ENCODE measurements at places on chromosomes 7 and 10.

DNA sequence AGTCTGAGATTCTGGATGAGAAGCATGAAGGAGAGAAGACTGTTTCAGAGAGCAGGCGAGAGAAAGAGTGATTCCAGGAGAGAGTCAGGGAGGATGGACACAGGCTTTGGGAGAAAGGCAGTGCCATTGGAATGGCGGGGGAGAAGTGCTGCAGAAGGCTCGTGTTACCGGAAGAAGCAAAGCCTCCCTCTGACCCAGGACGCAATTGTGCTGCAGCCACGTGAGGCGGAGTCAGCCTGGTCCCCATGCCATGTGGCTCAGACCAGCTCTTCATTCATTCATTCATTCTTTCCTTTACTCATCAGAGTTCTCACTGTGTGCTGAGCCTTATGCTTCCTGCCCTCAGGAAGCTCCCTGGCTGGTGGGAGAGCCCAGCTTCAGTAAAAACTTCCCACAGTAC lies 49.2 kb upstream of the COL13A1 start:
- DNase-seq, result no peak

DNA sequence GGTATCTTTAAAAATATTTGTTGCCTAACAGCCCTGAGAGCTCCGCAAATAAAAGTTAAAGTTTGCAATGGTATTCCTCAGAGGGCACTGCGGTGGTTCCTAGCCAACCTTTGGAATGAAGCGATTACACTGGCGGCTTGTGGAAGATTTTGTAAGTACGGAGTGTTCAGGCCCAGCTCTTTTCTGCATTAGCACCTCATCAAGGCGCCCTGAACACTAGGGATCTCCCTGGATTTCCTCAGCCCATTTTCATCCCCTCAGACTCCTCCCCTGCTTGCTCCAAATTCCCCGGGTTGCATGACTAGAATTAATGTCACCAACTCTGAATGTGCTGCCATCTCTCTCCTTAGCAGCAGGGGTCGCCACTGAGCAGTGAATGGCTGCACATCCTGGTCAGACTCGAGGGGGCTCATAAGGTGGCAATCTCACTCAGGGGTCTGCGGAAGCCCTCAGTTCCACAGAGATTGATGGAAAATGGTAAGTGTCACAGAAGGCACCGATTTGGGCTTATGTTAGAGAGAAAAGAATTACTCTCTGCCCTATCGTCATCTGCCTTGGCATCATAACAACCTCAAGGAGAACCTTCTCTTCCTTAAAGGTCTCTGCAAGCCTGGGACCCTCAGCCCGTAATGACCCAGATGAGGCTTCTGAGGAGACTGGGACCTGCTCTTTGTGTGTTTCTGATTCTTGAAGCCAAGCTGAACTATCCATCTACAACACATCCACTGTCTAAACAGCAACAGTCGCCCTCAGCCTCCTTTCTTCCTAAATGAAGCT lies 262.8 kb upstream of the AOAH start:
- DNase-seq, result peak; percentile 83

GRCh38 chr7:158419238-158419785 lies 168.3 kb downstream of the PTPRN2 start:
- DNase-seq, result no peak

- DNase-seq, result no peak
Observed at GRCh38 chr7:151113344-151114150, 27.3 kb downstream of the AGAP3 start.

DNA sequence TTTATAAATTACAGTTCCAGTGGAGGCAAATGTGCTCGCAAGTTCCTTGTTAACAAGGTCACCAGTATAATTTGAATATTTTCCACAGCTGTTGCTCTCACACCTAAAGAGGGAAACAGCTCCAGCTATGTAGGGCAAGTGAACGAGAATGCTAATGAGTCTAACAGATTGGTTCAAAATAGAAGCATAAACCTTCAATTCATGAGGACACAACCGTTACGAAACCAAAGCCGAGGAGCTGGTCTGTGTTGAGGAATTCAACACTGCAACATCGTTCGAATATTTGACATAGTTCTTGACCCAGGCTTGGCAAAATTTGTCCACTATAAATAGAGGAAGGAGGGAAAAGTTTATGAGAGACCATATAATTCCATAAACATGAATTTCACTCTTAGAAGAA lies 161.3 kb downstream of the KLF6 start:
- no peak for DNase-seq

- DNase-seq, result no peak
Observed at GRCh38 chr7:155192961-155193640, 104.6 kb upstream of the INSIG1 start.

GRCh38 chr7:46930366-46930765 lies 651.5 kb downstream of the TNS3 start:
- no peak for DNase-seq

DNA sequence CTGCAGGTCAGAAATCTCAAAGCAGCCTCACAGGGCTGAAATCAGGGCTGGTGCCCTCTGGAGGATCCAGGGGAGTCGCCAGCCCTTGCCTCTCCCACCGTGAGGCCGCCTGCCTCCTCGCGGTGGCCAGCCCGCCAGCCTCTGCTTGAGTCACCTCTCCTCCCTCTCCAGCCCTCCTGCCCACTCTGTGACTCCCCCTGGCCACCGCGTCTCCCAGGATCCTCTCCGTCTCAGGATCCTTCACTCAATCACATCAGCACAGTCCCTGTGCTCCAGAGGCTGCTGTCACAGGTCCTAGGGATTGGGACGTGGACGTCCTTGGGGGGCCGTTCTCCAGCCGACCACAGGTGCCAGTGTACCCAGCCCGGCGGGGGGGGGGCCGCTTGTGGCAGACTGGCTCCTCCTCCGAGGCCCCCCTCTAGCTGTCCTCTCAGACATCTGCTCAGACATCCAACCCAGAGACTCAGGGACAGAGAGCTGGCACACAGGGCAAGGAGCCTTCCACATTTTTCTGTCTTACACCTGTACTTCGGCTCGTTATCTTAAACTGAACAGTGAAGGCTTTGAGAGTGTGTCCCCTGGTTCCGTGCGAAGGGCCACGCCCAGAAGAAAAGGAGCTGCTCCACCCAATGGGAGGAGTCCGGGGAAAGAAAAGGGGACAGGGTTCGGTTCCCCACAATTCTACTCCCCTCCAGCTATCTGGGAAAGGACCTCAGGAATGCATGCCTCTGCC lies 9.4 kb upstream of the PPP2R2D start:
- no peak for DNase-seq

GRCh38 chr7:155816996-155817395 lies 4.7 kb upstream of the SHH start:
- no peak for DNase-seq

- no peak for DNase-seq
Observed at GRCh38 chr10:69568472-69569395, 4.5 kb downstream of the NEUROG3 start.

DNA sequence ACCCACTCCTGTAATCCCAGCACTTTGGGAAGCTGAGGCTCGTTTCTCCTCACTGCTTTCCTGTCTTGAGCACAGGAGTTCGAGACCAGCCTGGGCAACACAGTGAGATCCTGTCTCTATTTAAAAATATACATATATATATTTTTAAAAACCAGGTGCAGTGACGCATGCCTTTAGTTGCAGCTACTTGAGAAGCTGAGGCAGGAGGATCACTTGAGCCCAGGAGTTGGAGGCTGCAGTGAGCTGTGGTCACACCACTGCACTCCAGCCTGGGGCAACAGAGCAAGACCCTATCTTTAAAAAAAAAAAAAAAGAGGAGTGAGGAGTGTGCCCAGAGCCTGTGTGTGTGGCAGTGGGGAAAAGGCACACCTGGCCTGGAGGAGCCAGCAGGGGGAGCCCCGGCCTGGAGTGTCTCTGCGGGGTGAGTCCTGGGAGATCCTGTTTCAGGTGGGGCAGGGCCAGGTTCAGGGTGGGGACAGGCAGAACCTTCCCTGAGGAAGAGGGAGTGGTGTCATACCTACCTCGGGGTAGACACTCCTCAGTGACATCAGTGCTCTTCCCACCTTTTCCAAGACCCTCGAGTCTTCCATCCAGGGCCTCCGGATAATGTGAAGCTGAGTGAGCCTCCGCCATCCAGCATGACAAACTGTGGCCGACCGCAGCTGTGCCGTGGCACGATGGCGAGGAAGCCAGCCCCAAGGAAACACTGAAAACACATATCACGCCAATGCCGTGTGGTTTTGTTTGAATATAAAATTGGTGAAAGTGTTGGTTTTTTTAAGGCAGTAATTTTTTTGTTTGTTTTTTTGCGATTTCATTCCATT lies 9.0 kb upstream of the ARPC1B start:
- DNase-seq, result peak; percentile 72
